Activated gamma-delta T cell treated with anti-CD3 and anti-CD28 coated beads, Interleukin-2, amount 50 U/mL, for 16 hours (primary cell): ENCODE measurements at places on chromosomes 16 and 17.

DNA sequence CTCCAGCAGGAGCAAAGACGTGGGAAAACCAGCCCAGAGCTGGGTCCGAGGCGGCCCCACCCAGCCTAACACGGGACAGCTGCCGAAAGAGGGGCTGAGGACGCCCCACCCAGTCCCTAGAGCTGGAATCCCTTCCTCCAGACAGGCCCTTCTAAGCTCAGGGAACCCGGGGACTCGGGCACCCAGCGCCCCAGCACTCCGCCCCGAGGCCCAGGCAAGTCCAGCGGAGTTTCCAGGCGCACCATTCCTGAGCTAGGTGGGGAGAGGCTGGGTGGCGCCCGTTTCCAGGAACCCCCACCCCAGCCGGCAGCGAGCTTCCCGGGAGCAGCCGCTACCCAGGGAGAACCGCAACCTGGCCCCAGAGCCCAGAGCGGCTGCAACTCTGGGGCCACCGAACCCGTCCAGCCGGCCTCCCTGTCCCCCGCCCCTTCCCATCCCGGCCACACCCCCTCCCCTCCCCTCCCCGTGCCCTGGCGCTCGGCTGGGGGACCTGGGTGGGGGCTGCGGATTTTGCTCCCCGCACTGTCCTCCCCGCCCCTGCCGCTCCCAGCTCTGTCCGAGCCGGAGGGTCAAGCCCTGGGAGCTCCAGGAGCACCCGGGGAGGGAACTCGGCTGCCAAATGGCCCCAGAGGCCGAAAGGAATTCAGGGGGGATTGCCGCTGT lies 536 bp downstream of the TMC6 start:
- no peak for DNase-seq

GRCh38 chr17:57585341-57586195 lies 159.5 kb downstream of the CCDC182 start:
- DNase-seq = no peak

DNA sequence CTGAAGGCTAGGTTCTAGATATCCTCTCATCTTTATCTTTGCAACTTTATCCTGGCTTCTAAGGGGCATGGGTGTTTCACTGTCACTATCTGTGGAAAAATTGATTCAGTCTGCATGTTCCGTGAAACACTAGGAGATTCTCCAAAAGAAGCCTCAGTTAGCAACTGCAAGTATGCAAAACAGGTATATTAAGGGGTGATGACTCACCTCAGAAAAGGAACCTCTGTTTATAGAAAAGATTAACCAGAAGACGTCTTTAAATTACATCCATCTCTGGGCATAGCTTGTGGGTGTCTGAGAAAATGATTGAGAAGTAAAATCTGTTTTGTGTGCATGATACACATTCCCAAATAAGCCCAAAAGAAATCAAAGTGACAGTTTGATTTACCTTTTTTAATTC lies 353.8 kb upstream of the HSBP1 start:
- no peak for DNase-seq

GRCh38 chr17:13395862-13396261 lies 205.9 kb downstream of the HS3ST3A1 start:
- no peak for DNase-seq

DNA sequence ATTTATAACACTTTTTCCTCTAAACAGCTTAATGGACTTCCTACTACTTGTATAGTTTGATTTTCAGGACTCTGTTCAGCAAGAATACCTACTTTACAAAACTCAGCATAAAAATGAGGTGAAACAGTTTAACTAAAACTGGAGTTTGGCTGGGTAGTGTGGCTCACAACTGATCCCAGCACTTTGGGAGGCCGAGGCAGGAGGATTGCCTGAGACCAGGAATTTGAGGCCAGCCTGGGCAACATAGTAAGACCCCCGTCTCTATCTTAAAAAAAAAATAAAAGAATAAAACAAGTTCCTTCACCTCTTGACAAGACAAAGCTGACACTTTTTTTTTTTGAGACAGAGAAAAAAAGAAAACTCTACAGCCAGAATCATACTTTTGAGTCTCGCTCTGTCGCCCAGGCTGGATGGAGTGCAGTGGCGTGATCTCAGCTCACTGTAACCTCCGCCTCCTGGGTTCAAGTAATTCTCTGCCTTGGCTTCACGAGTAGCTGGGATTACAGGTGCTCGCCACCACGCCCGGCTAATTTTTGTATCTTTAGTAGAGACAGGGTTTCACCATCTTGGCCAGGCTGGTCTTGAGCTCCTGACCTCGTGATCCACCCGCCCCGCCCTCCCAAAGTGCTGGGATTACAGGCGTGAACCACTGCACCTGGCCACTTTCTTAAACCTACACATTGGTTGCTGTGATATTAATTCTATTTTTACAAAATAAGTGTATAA lies 2.6 kb downstream of the PDF start:
- DNase-seq = no peak

DNA sequence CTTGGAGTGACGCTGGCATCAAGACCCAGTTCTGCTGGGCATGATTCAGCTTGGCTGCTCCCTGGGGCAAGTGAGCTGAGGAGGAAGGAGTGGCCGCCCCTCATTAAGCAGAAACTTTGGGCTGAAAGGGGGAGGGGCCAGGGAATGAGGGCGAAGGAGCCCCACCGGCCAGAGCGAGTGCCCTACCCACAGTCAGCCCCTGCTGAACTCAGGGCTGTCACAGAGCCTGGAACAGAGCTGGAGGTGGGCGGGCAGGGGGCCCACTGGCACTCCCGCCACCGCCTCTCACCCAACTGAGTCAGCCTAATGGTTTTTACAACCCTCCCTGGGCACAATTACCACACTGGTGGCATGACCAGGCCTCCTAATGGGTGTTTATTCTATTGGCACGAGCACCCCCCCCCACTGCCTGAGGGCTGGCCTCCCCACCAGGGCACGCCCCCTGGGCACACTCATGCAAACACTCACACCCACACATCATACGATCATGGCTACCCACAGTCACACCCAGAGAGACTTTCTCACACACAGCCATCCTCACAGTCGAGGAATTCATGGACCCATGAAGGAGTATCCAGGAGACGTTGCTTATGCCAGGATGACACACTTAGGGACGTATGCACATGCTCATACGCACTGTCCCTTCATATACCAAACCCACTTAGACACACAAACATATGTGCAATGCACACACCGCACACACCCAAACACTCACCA lies 19.2 kb downstream of the UNC119 start:
- DNase-seq = no peak

DNA sequence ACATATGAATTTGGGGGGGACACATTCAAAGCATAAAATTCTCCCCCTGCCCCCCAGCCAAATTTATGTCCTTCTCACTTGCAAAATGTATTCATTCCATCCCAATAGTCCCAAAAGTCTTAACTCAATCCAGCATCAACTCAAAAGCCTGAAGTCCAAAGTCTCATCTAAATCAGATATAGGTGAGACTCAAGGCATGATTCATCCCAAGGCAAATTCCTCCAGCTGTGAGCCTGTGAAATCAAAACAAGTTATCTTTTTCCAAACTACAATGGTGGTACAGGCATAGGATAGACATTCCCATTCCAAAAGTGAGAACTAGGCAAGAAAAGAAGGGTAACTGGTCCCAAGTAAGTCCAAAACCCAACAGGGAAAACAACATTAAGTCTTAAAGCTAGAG lies 5.9 kb upstream of the GOSR2 start:
- no peak for DNase-seq

GRCh38 chr16:85914423-85914794 lies 15.4 kb downstream of the IRF8 start:
- no peak for DNase-seq

- DNase-seq = no peak
Measured at GRCh38 chr16:70679671-70680494, 6.0 kb downstream of the MTSS2 start.

GRCh38 chr16:70252355-70252988 lies 732 bp upstream of the EXOSC6 start:
- no peak for DNase-seq

- no peak for DNase-seq
Measured at GRCh38 chr16:72226136-72226535, 54.2 kb upstream of the PMFBP1 start.

DNA sequence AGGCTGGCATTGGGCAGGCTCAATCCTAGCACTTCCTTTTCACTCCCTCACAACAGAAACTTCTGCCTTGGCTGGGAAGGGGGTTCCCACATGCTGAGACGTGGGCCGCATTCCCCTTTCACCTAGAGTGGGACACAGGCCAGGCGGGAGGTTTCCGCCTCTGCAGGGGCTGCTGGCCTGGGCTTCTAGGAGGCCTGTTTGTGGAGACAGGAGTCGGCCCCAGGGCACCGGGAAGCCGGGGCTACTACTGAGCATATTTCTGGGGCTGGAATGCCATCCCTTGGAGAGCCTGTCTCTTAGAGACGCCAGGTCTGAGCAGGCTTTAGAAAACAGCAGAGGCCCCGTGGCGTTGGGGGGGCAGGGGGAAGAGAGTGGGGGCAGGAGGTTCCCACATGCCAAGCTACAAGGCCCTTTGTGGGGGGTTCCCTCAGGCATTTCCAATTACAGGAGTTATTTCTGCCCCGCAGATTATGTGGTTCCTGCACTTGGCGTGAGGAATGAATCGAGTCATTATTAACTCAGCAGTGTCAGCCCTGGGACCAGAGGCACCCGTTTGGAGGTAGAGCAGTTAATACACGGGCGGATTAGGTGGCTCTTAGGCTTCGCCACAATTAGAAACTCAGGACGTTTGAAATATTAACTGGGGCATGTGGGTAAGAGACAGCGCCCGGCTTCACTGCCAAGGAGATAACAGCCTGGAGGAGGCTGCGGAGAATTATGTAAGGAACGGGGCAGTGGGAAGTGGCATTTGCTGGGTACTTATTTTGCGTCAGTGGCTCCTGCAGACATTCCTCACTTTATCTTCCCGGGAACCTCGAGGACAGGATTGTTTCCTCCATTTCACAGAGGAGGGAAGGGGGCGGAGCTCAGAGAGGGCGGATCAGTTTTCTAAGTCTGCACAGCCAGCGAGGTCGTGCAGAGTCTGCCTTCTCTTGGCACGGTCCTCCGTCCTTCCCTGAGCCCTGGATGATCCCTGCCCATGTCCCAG lies 162.5 kb downstream of the MAF start:
- no peak for DNase-seq

- no peak for DNase-seq
Measured at GRCh38 chr17:50189550-50190292, 11.7 kb downstream of the COL1A1 start.

DNA sequence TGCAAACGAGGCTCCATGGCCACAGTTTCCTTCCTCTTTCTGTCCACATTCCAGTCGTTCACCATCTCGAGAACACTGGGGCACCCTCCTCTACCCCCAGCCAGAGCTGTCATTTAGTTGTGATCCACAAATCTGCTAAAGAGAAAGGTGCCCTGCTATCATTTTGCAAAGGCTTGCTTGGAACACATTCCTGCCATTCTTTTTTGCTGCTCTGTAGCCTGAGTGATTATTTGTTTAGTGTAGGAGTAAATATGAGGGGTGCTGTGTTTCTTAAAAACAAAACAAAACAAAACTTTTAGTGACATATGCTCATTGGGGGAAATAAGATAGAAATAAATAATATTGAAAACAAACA lies 166.7 kb downstream of the PRKCA start:
- DNase-seq = no peak

GRCh38 chr16:55735120-55735781 lies 79.5 kb downstream of the SLC6A2 start:
- no peak for DNase-seq

DNA sequence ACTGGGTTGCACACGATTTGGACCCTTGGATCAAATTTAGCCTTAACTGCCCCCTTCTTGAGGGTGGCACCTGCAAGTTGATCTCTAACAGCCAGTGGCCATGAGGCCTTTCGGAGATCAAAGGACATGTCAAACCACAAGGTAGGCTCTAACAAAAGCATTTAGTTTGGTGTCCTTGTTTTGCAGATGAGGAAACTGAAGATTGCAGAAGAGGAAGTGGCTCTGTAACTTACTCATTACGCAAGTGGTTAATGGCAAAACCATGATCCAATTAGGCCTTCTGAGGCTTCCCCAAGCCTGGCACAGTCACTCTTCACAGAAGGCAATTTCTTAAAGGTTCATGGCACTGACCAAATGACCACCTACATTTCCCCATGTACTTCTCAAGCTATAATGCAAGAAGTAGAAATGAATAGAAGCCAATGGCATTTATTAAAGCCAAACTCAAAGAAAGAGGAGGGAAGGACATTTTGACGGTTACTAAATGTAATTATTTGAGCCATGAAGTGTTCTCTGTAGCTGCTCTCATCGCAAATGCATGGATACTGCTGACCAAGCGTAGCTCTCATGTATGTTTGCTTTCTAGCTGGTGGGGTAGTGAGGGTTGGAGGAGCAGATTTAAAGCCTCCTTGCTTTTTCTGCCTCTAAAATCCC lies 32.8 kb upstream of the ABCC12 start:
- no peak for DNase-seq

DNA sequence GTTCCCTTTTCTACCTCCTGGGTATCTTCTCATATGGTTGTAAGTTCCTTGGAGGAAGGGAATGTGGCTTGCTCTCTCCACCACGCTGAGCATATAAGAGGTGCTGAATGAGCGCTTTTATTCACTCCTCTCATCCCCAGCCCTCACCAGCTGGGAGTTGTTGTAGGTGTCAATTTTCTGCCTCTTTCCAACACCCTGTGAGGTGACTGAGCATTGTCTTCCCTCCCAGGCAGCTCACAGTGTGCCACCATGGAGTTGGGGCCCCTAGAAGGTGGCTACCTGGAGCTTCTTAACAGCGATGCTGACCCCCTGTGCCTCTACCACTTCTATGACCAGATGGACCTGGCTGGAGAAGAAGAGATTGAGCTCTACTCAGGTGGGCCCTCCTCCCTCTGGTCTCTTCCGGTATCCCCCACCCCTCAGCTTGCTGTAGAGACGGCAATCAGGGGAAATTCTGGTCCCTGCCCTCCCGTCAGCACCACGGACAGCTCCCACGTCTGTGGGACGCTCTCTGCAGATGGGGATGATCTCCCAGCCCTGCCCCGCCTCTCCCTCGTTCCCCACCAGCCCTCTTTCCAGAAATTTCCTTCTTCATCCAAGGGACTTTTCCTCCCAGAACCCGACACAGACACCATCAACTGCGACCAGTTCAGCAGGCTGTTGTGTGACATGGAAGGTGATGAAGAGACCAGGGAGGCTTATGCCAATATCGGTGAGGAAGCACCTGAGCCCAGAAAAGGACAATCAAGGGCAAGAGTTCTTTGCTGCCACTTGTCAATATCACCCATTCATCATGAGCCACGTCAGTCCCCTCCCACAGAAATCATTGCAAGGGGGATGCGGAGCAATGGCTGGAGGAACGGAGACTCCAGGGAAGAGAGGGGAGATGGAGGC lies 18.3 kb downstream of the CIITA start:
- DNase-seq = no peak

DNA sequence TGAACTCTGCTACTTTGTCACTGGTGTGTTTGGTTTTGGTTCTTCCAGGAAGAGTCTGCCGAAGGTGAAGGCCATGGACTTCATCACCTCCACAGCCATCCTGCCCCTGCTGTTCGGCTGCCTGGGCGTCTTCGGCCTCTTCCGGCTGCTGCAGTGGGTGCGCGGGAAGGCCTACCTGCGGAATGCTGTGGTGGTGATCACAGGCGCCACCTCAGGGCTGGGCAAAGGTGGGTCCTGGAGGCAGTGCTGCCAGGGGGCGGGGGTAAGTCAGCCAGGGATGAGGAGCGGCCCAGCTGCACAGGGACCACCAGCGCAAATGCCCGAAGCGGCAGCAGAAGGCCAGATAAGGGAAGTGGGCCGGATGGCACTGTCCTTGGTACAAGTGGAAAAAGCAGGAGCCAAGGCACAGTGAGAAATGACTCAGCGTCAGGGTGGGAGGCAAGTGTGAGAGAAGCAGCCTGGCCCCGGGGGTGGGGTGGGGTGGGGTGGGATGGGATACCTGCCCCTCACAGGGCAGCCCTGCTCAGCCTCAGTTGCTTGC lies 41.9 kb downstream of the TMEM11 start:
- peak; percentile 2 for DNase-seq
